Upper lobe of right lung (tissue), 1 donor: ENCODE measurements at places on chromosomes 2 and 18. TPM values are rescaled to one million over a fixed set of nuclear protein-coding genes. Genes with fewer than 3 reads are reported as not detected.
A peak's percentile ranks its signal among the peaks of the same experiment; 100 is the strongest.

- no peak for DNase-seq
- H3K4me1 ChIP-seq: no peaks in the 10 kb centered on the region
- no peaks in the 10 kb centered on the region for H3K36me3 ChIP-seq
- no peaks in the 10 kb centered on the region for H3K27me3 ChIP-seq
- no peak overlapping the region for H3K27ac ChIP-seq
These were observed 504.0 kb downstream of the EPHA4 start for GRCh38 chr2:221068123-221068522.

DNA sequence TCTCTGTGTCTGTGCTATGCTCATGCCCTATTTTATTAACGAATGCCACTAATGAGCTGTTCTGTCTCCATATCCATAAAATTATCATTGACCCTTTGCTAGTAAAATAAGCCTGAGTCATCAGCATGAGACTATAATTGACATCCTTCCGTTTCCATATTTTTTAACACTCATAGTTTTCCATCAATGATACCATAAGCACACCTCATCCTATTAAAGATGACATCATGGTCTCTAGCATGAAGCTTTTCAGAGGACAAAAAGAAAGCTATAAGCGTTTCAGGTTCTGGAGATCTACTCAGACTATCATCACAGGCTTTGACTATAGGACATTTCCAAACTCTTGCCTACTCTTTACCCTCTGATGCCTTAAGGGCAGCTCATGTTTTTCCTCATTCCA is 1.2 kb upstream of the DSC2 start:
- no peak overlapping the region for H3K4me3 ChIP-seq
- H3K27me3 ChIP-seq: no peaks in the 10 kb centered on the region
- no peaks in the 10 kb centered on the region for H3K4me1 ChIP-seq
- no peak for DNase-seq

The TOGARAM2 gene
- 0.72 TPM for total RNA-seq

DNA sequence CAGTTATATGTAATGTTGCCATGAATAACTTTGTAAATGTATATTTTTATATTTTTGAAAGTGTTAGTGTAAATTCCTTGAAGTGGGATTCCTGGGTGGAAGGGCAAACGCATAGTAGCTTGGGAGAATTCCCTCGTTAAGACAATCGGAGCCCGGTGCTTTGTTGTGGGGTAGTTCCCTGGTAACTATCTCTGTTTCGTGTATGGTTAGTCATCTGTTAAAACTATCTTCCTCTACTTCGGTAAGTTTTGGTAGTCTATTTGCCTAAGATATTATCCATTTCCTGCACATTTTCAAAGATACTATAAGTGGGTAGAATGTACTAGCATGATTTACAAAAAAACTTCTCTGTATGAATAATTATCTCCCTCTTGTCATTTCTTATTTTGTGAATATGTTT is 113.8 kb upstream of the NRXN1 start:
- no peaks in the 10 kb centered on the region for H3K36me3 ChIP-seq
- H3K4me3 ChIP-seq: no peak overlapping the region
- H3K27me3 ChIP-seq: no peaks in the 10 kb centered on the region
- no peaks in the 10 kb centered on the region for H3K4me1 ChIP-seq
- H3K27ac ChIP-seq: no peak overlapping the region
- DNase-seq: no peak

The GPR55 gene
- total RNA-seq: 1.2 TPM

The OR6B2 gene
- not detected for total RNA-seq

DNA sequence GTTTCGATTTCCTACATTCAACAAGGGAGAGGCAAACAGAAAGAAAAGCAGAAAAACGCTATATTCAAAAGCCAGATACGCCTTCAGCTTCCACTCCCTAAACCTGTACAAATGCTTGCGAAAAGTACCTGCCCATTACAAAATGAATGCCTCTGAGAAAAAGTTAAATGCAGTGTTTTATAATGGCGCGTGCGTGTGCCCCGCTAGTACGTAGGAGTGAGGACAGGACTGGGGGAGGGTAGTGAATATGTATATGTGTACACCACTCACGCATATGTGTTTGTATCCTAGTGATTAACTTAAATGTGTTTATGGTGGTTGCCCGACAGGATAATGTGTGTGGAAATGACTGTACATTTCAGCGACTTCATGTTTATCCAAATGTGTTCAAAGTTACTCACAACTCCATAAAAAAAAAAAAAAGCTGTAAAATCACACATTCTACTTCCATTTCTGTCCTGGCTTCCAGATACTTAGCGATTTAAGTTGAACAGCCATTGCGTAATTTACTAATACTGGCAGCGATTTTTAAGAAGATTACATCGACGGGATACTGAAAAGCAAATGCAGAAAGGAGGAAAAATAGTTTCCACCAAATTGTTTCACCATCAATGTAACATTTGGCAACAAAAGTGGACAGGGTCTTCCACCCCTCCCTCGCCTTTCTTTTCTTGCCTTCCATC is 1.3 kb downstream of the NEUROD1 start:
- no peak overlapping the region for H3K27ac ChIP-seq
- no peak overlapping the region for H3K4me3 ChIP-seq
- H3K4me1 ChIP-seq: peaks cover 6% of the 10 kb centered on the region

The NTSR2 gene
- total RNA-seq: not detected

DNA sequence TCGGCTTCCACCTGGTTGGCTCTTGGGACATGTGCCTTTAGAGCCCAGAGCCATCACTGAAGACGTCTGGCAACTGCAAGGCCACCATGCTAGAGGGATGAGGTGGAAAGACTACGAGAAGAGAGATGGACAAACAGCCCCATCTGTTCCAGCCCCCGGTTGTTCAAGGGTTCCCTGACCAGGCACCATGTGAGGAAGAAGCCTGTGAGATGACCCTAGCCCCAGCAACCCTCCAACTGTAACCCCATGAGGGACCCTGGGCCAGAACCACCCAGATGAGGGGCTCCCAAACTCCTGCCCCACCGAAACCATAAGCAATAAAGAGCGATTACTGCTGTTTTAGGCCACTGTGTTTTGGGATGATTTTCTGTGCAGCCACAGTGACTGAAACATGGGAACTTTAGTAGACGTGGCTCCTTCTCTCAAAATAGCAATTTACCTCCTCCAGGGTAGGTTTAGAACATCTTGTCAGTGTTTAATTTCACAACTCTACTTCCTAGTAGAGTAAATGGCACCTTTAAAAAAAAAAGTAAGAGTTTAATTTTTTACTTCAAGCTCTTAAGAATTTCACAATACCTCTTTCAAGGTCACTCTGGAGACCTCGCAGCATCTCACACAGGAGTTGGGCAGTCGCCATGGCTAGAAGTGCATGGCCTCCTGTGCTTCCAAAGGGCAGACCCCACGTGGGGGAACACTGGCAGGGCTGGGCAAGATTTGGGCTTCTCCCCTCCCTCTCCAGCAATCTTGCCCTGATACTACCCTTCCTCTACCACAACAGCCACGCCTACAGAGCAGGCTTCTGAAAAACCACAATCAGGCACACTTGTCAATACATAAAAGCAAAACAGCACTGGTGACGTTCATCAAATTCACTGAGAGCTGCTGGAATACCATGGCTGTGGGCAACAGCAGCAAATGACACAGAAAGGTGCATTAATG is 48.8 kb downstream of the TMEM163 start:
- no peak overlapping the region for H3K4me3 ChIP-seq
- DNase-seq: peak; percentile 89
- H3K4me1 ChIP-seq: peaks cover 7% of the 10 kb centered on the region
- H3K27me3 ChIP-seq: no peaks in the 10 kb centered on the region
- no peaks in the 10 kb centered on the region for H3K36me3 ChIP-seq
- H3K27ac ChIP-seq: peak overlapping the region; percentile 67

The GPD2 gene
- total RNA-seq: 41.9 TPM

The REG3A gene
- not detected for total RNA-seq
